Substantia nigra (tissue), 51 donors: ENCODE measurements at places on chromosomes 5 and 9.

DNA sequence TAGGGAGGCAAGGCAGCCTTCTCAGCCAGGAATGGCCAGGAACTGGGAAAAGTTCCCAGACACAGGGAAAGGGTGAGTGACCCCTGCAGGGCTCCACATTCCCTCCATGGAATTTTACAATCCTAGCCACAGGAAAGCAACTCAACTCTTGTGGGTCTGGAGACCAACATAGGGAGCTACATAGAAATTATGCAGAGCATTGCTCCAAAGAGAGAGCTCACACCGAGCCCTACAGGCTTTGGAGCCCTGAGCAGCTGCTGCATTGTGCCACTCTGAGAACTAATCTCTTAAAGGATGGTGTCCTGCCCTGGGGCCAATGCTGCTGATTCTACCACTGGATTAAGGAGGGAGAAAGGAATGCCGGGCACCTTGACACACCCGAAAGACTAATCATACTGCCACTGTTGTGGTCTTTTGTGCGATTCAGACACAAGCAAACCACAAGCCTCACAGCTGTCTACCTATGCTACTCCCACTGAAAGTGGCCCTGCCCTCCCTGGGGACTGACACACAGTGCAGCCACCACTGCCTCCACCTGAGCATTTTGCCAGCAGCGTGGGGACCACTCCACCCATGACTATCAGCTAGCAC is 1089.8 kb upstream of the NUDT12 start:
- DNase-seq = no peak

GRCh38 chr9:88258024-88258423 is 119.7 kb upstream of the SPATA31C2 start:
- DNase-seq = no peak

- DNase-seq = peak; percentile 49
These were observed 28.1 kb downstream of the NTRK2 start for GRCh38 chr9:84697509-84698114.

DNA sequence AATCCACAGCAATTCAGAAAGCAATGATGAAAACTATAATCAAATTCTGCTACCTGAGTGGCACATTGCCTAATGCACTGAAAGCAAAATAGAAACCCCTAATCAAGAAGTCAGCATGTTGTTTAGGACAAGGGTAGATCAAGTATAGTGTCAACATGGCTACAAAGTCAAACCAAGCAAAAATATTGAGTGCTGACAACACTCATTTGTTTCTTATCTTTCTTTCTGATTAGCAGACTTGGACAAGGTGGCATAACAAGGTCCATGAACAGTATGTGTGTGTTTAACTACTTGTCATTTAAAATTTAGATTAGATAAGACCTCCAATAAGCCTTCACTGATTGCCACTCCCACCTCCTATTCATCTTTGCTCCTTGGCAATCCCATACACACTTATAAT is 332.4 kb downstream of the KIAA0825 start:
- no peak for DNase-seq

GRCh38 chr9:104743376-104743985 is 4.0 kb upstream of the NIPSNAP3A start:
- no peak for DNase-seq

DNA sequence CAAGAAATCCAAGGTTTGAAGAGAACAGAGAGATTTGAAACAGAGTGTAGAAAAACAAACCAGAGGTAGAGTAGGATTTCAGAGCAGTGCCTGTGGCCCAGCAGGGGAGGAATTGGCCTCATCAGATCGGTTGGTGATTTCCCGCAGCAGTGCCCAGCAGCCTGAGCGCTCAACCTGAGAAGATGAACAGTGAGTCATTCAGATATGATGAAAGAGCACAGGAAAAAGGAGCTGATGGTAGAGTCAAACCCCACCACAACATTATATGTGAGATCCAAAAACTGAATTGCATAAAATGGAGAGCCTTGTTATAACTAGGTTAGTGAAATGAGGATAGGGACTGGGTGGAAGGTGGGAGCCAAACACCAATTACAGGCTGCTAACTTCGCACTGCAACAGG is 248.9 kb downstream of the PIK3R1 start:
- DNase-seq = no peak

- DNase-seq = no peak
These were observed 17.5 kb downstream of the KCNT1 start for GRCh38 chr9:135719472-135719871.

DNA sequence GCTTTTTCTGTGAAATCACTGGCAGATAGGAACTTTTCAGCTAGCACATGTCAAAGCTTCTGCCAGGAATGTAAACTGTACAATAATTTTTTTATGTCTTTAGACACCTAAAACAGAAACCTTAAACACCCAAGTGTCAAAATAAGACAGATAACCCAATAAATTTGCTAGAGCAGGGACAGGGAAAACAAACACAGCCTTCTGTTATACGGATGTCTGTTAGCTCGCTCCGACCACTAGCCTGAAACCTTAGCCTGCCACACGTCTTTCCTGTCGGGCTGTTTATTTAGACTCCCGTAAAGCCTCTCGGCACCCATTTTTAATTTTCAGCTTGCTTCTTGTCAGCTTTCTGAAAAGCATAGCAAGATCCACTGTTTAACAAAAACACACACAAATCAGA is 355.4 kb upstream of the SLC24A2 start:
- no peak for DNase-seq

DNA sequence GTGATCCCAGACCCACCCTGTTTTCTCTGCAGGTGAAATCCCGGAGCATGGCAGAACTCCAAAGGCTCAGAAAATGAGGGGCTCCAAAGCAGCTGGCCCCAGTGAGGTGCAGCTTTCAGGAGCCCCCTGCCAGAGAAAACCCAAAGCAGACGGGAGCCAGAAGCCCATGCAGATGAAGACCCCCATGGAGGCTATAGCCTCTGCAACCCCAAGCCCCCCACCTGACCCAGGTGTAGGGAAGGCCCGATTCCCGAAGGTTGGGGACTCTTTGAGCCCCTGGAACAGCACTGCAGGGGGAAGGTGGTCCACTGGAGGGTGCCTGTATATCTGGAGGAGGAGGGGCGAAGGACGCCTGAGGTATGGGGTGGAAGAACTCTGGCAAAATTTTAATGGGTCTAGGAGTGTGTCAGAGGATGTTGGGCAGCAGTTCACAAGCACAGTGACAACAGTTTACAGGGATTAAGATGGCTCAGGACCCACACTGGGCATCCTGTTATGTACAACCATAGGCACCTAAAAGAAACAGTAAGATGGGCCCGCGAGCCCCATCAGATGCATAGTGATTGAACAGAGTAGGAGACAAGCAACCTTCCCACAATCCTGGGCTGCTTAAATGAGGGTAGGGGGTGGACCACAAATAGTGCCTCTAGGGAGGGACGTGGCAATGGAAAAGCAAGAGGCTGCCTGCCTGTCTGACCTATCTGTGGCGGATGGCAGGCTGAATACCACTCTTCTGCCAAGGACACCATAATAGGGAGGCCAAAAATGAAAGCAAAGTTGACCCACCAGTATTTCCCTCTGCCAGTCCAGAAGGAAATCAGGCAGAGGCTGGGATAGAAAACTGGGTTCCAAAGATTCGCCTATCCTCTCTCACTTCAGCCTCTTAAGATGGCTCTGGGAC is 16.4 kb upstream of the ANXA6 start:
- DNase-seq = no peak

DNA sequence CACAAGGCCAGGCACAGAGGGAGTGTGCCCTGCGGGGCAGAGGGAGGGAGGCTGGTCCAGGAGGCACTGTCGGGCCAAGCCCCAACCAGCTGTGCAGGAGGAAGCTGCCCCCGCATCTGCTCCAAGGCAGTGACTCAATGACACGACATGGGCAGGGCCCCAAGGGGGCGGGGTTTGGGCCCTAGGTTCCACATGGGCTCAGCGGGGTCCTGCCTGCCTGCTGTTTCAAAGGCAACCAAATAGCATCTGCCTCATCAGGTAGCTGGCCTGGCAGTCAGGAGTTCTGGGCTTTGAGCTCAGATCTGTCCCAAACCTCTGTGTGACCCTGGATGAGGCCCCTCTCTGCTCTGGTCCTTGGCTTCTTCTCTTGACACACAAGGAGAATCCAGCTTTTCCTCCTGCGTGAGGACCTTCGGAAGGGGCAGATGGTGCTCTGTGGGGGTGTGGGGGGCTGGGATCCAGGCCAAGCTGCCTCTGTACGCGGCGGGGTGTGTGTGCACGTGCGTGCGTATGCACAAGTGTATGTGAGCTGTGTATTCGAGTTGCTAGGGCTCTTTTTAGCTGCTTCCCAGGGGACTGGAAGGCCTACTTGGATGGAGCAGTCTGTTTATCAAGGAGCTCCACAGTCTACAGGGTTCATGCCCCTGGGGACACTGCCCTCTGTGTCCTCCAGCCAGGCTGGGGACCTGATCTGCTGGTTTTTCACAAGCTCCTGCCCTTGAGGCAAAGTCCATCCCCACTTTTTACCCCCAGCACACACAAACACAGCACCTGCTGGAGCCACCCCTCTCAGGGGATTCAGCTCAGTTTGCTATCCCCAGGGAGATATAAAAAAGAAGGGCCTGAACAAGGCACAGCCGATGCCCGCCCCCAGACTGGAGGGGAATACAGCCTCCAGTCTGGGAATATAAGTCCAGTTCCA is 138.9 kb downstream of the RGS3 start:
- DNase-seq = no peak

- DNase-seq = no peak
These were observed 63.8 kb upstream of the RNF130 start for GRCh38 chr5:180135128-180135955.

GRCh38 chr9:85013703-85014102 is 344.2 kb downstream of the NTRK2 start:
- DNase-seq = no peak

DNA sequence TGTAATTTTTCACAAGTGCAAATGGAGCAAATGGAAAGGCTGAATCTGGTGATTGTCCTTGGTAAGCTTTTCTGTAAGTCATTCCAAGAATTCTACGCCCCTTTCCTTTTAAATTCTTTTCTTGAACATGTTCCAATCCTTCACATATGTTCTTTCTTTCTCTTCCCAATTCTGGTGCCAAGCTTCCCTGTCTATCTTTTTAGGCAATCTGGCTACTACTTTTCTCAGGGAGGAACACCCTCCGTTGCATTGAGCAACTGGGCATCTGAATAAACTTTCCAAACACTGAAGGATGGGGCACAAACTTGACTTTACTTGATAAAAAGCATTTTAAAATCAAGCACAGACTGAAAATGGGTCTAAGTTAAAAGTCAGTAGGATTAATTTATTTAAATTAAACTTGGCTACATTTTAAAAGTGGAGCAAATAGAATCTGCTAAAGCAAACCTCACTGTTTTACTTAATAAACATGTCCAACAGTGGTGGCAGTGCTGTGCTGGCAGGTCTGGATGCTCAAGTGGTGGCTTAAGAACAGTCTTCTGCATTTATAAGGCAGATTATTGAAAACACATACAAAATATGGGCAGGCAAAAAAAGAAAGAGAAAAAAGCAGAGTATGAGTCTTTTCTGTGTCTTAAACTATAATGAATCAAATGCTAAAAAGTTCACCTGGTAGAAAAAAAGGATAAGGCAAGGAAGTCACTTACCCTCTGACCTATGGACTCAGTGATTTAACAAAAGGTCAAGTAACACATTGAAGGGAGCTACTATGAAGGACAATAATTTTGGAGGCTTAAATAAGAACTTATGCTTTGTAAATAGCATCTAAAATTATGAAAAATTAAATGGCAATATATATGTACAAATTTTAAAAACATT is 5.4 kb downstream of the ELL2 start:
- no peak for DNase-seq
